ENCODE measurements at places on chromosomes 6 and 20.

DNA sequence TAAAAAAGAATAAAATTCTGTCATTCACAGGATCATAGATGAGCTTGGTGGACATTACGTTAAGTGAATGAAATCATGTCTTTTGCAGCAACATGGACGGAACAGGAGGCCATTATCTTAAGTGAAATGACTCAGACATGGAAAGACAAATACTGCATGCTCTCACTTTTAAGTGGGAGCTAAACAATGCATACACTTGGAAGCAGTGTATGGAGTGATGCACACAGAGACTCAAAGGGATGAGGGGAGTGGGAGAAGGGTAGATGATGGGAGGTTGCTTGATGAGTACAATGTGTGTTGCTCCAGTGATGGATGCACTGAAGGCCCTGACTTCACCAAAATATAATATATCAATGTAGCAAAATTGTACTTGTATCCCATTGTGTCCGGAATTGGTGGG lies 293.4 kb downstream of the CD109 start:
- DNase-seq: no peak

- peak; percentile 31 for DNase-seq
These were observed 145.7 kb downstream of the BTBD9 start for GRCh38 chr6:38493931-38494547.

DNA sequence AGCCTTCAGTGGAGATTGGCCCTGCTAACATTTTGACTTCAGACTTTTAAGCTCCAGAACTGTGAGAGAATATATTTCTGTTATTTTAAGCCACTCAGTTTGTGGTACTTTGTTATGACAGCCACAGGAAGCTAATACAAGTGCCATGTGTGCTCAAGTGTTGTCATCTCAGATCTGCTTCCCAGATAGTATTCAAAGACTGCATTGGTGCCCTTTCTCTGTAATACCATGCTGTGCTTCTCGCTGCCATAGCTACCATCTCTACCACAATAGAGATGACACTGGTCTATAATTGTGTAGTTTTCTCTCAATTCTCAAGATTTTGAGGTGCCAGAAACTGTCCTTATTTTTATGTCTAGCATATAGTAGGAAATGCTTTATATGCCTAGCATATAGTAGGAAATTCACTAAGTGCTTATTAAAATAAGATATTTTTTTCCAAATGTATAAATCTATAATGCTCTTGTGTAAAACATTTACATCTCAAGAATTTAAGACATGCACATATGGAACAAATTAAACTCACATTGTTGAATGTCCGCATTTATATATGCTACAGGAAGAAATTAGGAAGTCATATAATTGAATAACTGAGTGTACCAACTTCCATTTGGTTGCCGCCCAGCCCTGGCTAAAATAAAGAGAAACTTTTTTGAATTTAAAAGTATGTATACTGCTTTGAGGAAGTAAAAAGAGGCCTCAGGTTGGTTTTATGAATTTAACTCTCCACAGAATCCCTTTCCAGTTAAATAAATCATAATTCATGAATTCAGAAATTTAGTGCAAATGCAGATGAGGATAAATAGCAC lies 77.6 kb downstream of the TPBG start:
- DNase-seq: no peak

GRCh38 chr6:118506071-118506638 lies 41.9 kb upstream of the PLN start:
- DNase-seq: no peak

DNA sequence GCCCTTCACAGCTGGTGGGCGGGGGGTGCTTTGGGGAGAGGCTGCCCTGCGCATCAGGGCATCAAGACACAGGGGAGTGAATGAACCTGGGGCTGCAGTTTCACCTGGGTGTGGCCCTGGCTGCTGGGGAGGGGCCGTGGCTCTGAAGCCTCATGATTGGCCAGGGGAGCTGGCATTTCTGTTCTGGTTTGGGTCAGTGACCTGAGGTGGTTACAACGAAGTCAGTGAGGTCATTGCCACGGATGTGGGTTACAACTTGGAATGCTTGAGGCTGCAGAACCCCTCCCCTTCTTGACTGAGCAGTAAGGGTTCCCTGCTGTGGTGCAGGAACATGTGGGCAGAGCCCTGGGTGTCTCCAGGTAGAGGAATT lies 3.0 kb downstream of the TCEA2 start:
- DNase-seq: peak; percentile 86

DNA sequence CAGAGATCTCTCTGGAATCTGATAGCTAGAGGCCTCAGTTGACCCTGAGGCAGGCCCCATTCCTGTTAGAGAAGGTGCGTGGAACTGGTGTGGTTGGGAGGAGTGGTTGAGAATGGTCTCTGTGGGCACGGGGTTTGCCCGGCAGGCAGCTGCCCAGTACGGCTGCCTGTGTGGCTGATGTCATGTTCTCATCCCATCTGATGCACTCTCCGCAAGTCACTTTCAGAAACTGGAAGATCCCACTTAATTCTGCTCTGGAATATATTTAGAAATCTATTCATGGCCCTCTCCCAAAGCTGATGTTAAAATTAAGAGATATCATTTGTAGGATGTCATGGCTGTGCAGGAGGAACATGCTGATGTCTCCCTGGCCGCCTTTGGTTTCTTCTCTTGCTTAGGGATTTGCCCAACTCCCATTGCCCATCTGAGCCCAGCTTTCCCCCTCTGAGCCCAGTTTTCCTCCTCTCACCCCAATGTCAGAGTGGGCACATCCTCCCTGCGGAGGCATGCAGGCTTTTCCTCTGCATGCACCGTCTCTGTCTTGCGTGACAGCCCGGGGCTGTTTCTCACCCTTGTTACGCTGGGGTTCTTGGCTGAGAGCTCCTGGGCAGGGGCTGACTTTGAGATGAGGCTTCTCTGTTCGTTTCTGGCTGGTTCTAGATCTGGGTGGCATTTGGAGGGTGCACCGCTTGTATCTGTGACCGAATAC lies 21.0 kb downstream of the PHACTR3 start:
- no peak for DNase-seq

DNA sequence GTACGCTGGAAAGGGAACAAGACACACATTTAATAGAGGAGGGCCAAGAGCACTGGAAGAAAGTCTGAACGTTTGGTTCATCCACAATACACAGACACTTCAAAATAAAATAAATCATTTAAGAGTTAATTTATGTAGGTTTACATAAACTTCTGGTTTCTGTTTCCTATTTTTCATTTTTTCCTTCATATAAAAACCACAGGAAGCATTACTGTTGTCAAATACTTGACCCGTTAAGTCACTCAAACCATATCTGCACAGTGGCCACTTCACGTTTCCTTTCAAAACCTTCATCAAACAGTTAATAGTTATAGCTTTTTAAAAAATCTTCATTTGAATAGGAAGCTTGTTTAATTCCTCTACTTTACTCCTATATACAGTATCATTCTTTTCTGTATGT lies 257.6 kb upstream of the THEMIS start:
- DNase-seq: no peak

DNA sequence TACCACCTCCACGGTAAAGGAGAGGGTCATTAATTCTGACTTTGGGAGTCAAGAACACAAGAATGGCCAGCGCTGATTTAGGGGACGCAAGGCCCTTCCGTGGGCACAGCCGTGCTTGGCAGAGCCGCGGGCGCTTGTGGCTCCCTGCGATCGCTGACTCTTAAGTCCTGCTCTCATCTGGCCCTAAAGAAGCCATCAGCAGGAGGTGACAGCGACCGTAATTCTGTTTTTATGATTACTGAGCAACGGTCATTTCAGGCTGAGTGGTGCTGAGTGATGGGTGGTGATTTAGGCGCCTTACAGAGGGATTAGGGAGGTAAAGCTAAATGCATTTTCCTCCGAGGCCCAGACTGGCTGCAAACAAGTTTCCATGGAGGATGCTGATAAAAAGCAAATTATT lies 364.6 kb upstream of the SULF2 start:
- no peak for DNase-seq

- peak; percentile 49 for DNase-seq
These were observed 22.3 kb upstream of the PXDC1 start for GRCh38 chr6:3773678-3774298.

- peak; percentile 12 for DNase-seq
These were observed 7.6 kb downstream of the CD93 start for GRCh38 chr20:23078351-23079015.

DNA sequence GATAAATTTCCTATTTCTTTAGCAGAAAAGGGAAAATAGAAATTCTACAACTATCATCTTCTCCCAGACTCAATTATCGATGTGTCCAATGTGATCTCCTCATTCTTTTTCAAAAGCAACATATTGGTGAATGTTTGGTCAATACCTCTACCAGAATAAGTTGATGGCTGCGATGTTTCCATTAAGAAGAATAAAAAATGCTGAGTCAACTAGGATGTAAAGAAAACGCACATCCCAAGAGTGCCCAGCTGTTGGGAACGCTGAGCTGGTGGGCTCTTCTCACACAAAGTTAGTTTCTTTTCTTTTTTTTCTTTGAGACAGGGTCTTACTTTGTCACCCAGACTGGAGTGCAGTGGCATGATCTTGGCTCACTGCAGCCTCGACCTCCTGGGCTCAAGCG lies 39.8 kb downstream of the RAMACL start:
- no peak for DNase-seq

- DNase-seq: no peak
These were observed 17.9 kb upstream of the RUNX2 start for GRCh38 chr6:45310118-45310788.

DNA sequence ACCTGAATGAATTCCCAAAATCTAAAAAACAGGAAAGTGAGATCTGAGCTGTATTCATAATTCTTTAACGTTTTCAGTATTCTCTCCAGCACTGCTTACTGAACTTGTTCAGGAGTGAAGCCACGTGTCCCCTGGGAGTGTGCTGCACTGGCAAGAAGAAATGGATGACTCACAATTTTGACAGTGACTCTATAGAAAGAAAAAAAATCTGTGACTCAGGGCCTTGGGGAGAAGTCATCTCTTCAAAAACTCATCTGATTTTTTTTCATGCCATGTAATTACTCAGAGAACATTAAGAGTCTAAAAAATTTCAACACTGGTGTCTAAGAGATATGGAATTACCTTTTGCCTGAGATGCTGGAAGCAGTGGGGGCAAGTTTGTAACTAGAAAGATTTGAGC lies 39.7 kb downstream of the ANKEF1 start:
- DNase-seq: peak; percentile 91

GRCh38 chr20:23652371-23652770 lies 14.6 kb upstream of the CST3 start:
- DNase-seq: no peak

- no peak for DNase-seq
These were observed 112.8 kb downstream of the LINC00237 start for GRCh38 chr20:20993372-20993771.

GRCh38 chr6:30716879-30717128 lies 277 bp downstream of the MDC1 start:
- no peak for DNase-seq

GRCh38 chr20:36267605-36268381 lies 31.5 kb downstream of the AAR2 start:
- no peak for DNase-seq

DNA sequence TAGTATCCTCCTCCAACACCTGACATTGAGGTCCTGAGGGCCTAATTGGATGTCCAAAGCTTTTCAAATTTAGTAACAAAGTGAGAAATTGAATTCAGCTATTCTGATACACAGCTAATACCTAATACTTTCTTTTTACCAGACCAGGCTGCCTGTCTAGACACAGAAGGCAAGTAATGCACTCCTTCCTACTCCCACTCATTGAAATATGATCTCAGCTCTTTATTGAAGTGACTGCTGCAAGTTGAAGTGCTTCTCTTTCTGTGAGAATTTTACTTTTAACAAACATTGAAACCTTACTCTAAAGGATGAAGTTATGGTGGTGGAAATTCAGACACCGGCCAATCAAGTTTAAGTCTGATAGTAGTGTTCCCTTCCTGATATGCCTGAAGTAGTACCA lies 90.8 kb upstream of the OGFRL1 start:
- DNase-seq: no peak

DNA sequence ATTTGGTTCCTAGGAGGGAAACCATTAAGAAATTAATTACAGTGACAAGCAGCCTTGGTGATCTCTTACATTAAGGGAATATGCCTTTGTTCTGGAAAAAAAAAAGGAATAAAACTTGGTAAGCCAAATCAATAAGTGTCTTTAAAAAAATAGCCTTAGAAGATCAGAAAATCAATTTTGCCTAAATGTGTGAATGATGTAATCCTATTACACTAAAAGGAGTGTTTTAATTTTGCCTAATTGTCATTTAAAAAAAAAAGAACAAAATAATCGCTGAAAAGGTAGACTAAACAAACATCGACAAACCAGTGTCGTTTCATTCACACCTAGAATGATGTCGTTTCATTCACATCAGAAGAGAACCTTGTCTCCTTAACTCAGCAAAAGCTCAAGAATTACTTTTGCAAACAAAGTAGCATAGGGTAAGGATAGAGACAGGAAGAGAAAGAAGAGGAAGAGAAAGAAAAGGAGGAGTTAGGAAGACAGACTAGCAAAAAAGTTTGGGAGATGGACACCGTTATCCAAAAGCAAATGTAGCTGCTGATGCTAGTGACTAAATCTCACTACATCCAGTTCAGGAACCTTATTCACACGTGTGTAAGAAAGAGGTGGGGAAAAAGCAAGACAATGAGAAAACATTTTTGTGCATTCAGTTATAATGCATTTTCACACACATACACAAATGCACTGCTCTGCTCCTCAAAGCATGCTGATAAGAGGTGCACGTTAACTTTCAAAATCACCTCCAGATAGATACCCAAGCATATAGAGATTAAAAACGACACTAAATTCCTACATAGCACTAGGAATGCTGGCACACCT lies 60.6 kb downstream of the HIVEP2 start:
- DNase-seq: no peak

DNA sequence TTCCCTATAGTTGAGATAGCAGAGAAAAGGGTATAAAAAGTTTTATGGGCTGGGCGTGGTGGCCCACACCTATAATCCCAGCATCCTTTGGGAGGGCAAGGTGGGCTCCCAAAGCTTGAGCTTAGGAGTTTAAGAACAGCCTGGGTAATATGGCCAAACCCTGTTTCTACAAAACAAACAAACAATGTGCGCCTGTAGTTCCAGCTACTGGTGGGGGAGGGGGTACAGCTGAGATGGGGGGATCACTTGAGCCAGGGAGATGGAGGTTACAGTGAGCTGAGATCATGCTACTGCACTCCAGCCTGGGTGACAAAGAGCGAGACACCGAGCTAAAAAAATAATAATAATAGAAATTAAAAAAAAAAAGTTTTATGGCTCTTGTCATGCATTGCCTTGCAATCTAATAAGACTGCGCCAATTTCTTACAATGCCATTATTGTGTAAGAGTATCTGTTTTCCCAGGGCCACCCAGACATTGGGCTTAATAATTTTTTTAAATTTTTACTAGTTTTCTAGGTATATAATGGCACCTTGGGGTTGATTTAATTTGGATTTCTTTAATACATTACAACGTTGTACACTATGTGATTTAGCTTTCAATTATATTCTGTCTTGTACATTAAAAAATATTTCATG lies 3.9 kb downstream of the ACSS2 start:
- no peak for DNase-seq

GRCh38 chr6:3061501-3061941 lies 6.8 kb upstream of the RIPK1 start:
- DNase-seq: no peak

- DNase-seq: no peak
These were observed 426 bp downstream of the ASXL1 start for GRCh38 chr20:32358632-32358882.
